IPS DF 19.7 (cell line): ENCODE measurements at places on chromosomes 5 and 9.

DNA sequence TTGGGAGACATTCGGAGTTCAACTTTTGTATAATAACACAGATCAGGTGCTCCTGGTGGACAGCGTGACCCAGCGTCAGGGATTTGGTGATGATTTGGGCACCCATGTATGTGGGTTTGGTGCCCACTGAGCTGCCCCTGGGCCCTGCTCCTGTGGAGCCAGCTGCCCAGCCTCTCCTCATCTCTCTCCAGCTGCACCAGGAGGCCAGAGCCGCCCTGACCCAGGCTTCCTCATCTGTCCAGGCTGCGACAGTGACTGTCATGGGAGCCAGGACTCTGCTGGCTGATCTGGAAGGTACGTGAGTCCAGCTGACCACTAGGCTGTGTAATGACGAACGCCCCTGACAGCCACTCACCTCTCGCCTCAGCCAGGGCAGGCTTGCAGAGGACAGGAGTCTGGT lies 14.5 kb upstream of the AIF1L start:
- no peak for DNase-seq

DNA sequence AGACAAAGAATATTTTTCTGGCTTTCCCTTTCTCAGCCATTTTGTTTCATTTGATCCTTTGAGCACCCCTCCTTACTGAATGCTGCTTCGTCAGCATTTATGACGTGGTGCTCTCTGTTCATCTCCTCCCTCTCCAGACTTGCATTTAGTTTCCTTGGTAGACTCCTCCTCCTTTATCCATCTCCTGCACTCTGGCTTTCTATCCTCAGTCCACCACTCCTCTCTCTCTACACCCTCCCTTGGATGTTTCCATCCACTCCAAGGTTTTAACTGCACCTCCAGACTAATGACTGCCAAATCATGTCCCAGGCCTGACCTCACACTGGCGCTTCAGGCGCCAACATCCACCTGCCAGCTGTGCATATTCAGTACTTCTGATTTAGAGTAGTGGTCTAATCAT lies 245.4 kb downstream of the RAB3C start:
- DNase-seq = no peak

DNA sequence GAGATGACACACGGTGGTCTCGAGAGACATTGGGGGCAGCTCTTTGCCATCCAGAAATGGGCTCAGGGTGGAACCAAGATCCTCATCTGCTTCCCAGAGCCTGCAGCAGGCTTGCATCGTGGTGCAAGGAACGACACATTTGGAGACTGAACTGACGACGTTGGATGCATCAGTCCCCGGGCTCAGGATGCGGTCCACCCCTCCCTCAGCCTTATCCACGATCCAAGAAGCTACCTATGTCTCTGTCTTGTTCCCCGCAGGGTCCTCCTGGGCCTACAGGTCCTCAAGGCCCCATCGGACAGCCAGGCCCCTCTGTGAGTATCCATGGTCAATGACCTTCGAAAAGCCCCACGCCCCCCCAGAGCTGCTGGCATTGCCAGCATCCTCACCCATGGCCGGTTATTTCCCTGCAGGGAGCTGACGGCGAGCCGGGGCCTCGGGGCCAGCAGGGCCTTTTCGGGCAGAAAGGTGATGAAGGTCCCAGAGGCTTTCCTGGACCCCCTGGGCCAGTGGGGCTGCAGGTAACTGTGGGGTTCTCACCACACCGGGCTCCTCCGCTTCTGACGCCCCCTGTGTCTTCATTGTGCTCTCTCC lies 69.4 kb upstream of the FCN2 start:
- DNase-seq = no peak

- DNase-seq = no peak
These were observed 38.8 kb upstream of the TENT4A start for GRCh38 chr5:6674421-6674820.

DNA sequence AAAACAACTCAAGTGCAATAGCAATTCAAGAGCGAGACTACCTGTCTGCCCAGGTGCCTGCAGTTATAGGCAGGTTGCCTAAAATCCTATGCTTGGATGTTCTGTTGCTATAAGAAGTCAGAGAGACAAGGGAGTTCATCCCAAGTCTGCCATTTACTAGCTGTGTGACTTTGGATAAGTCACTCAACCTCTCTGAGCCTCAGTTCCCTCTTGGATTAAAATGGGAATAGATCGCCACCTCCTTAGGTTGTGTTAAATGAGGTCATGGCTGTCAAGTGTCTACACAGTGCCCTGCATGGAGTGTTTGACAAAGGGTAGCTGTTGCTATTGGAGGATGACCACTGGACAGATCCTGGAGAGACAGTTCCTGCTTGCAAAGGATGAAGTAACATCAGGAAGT lies 1.3 kb upstream of the ZBTB34 start:
- DNase-seq = no peak

- no peak for DNase-seq
These were observed 43.4 kb upstream of the TRIM32 start for GRCh38 chr9:116643691-116644090.
